ENCODE measurements at places on chromosomes 12 and 14.

GRCh38 chr14:99432485-99432884 is 48.2 kb downstream of the SETD3 start:
- DNase-seq, result no peak

DNA sequence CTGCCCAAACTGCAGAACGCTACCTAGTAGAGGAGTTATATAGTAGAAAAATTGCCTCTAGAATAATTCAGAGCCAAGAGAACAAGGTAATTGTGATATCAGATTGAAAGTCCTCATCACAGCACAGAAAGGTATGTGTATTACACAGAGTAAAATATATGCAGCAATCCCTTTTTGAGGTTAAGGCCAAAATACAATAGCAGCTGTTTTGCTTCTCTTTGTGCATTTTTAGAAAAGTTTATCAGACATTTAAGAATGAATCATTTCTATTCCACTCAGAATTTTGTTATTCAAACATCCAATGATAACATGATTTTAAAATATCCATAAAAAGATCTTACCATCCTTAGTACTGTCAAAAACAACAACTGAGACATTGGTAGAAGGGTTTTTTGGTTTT is 45.1 kb downstream of the GNPTAB start:
- DNase-seq, result no peak

DNA sequence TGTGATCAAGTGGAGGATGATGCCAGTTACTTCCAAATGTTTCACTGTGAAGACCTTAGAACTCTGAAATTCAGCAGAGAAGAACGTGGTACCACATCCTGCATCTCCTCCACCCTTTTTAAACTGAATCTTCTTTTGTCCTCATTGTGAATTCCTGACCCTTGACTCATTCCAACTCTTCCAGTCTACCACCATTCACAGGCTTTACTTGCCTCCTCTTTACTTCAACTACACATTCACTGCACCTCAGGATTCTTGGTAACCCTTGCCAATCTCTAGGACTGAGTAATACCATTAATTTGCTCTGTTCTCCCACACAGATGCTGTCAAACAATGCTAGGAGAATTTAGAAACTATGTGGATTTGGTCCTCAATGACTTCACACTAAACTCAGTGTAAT is 37.3 kb downstream of the PPP1R12A start:
- peak; percentile 97 for DNase-seq

- DNase-seq, result peak; percentile 16
Measured at GRCh38 chr12:126033751-126034150, 968.5 kb downstream of the AACS start.

DNA sequence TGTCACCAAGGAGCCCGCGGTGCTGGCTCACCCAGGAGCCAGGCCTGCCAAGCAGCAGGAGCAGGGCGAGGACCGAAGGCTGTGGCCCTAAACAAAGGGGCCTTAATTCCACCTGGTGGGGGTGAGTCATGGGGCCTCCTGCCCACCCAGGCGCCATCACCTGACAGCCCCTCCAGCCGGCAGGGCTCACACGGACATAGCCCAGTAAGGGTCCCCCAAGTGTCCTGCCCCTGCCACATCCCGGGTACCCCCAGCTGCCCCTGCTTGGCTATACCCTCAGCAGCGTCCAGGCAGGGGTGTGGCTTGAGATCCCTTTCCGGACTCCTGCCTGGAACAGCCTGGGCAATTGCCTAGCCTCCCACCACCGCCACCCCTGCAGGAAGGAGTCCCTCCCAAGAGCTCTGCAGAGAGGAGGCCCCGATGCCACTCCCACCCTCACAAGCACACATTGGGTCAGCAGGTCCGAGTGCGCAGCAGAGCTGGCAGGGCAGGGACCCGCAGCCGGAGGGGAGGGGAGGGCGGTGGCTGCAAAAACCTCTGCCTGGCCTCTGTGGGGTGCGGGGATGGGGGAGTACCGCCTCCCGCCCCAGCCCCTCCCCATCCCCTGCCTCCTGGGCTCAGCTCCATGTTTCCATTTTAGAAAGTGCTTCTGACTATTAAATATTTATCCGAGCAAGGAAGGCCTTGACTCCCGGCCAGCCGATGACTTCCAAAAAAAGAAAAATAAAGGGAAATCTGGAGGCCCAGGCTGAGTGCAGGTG is 4.6 kb downstream of the AHNAK2 start:
- no peak for DNase-seq

Measured in amniotic epithelial cell (primary cell).